BE2C (cell line): ENCODE measurements at places on chromosomes 5 and 9.

GRCh38 chr5:94613583-94613982, 4.8 kb downstream of the KIAA0825 start:
- DNase-seq = peak; percentile 18

- DNase-seq = no peak
These were observed 145.8 kb downstream of the ACTL7B start for GRCh38 chr9:108709997-108710396.

DNA sequence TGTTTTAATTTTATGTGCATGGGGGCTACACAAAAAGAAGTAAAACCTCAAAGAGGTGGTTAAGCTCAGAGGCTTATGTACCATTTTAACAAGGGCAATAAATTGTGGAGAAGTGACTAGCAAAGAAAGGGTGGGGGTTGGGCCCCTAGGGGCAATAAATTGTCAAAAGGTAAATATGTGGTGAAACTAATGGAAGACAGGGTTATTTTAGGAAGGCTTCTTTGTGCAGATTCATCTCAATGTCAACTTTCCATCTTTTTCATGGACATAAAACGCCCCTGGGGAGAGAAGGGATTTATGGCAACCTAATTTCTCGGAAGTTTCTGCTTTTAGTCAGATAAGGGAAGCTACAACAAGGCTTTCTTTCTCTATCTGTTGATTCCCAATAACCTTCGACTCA, 42.5 kb upstream of the GOLM1 start:
- DNase-seq = no peak

DNA sequence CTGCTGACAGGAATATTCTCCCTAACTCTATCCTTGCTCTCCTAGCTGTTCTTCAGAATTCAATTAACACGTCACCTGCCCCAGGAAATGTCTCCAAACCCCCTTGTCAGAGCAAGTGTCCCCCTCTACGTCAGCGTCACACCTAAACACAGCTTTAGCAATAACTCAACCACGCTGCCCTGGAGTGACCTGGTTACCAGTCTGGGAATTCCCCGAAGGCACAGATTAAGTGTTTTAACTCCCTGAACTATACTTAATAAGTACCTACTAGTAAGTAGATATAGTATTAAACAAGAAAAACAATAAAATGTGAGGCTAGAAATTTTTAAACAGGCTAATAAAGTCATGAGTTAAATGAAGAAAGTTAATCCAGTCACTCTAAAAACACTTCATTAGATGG, 78.4 kb downstream of the FANCC start:
- DNase-seq = no peak

DNA sequence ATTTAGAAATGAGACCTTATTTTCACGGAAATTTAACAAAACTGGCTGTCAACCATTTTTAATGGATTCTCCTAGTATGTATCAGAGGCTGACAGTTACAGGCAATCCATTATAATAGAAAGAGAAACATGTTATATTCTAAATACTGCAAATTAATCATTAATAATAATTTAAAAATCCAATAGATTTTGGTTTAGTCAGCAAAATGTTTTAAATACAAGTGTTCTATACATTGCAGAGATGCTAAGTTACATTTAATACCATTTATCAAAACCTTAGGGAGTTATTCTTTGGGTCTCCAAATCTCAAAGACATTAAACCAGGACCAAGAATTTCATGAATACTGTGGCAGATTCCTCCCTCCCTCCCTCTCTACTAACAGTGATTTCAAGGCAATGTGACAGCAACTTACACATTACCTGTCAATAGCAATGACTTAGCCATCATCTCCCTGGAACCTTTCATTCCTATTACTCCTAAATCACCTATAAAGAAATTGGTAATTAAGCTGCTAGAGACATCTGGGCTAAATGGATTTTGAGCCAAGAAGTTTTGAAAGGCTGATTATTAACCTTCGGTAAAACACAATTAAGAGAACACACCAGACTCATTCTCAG, 768.5 kb upstream of the DMAC1 start:
- no peak for DNase-seq

- DNase-seq = no peak
These were observed 679 bp downstream of the DOLK start for GRCh38 chr9:128946571-128947276.

DNA sequence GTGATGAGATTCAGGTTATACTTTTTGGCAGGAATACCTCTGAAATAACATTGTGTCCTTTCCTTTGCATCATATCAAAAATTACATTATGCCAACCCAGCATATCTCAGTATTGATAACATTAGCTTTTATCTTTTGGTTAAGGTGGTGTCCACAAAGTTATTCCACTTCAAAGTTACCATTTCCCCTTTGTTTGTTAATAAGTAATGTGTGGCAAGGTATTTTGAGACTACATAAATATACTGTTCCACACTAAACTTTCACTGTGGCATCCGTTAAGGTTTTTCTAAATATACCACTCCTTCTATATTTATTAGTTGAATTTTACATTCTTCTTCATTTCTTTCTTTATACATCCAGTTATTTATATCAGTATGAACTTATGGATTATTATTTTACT, 14.1 kb upstream of the ARHGEF37 start:
- DNase-seq = no peak

GRCh38 chr5:83169571-83170337, 92.4 kb downstream of the XRCC4 start:
- DNase-seq = no peak

DNA sequence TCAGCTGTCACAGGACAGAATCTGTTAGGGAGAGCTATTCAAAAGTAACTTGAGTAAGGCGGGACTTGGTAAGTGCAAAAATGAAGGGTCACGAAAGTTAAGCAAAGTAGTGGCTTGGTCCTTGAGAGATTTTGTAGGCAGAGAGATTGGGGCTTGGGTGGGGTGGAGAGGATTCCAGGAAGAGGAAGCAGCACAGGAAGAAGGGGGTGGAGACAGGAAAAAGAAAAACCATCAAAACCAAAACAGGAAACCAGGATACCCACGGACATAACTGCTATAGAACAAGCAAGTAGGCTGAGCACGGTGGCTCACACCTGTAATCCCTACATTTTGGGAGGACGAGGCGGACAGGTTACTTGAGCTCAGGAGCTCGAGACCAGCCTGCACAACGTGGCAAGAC, 3.7 kb downstream of the ROPN1L start:
- DNase-seq = no peak

- DNase-seq = no peak
These were observed 5.0 kb upstream of the MRNIP start for GRCh38 chr5:179863449-179864085.

DNA sequence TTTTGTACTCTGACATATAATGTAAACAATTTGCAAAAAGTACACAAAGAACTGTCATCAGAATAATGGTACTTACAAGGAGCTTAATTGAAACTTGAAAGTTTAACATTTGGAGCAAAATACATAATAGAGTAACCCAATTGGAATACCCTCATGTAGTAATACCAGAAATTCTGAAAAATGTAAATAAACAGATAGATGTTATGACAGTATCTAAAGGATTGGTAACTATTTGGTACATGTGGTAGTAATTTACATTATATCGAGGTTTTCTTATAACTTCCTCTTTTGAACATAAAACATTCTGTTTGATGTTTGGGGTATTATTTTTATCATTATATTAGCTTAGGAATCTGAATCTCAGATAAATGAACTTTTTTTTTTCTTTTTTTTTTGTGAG, 211.7 kb upstream of the ELL2 start:
- DNase-seq = no peak

GRCh38 chr9:84597131-84597530, 72.4 kb upstream of the NTRK2 start:
- DNase-seq = no peak

- no peak for DNase-seq
These were observed 97.2 kb downstream of the LPAR1 start for GRCh38 chr9:110940951-110941557.

DNA sequence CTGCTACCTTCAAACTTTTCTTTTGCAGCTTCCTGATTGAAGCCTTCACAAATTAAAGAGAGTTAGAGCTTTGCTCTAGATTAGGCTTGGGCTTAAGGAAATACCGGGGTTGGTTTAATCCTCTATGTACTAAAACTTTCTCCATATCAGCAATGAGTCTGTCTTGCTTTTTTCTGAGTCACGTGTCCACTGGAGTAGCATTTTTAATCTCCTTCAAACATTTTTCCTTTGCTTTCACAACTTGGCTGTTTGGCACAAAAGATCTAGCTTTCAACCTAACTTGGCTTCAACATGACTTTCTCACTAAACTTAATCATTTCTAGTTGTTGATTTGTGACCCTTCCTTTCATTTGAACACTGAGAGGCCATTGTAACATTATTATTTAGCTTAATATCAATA, 261.6 kb downstream of the PLK2 start:
- no peak for DNase-seq

GRCh38 chr9:129752900-129753729, at the start of gene PTGES:
TSS of gene PTGES (minus strand) at chr9:129753042. CDS start at chr9:129753012, 30 bp downstream.
- peak; percentile 85 for DNase-seq

GRCh38 chr5:127406326-127407121, 110.9 kb upstream of the PRRC1 start:
- no peak for DNase-seq

- no peak for DNase-seq
These were observed 2.2 kb upstream of the ZNF366 start for GRCh38 chr5:72509401-72509800.

DNA sequence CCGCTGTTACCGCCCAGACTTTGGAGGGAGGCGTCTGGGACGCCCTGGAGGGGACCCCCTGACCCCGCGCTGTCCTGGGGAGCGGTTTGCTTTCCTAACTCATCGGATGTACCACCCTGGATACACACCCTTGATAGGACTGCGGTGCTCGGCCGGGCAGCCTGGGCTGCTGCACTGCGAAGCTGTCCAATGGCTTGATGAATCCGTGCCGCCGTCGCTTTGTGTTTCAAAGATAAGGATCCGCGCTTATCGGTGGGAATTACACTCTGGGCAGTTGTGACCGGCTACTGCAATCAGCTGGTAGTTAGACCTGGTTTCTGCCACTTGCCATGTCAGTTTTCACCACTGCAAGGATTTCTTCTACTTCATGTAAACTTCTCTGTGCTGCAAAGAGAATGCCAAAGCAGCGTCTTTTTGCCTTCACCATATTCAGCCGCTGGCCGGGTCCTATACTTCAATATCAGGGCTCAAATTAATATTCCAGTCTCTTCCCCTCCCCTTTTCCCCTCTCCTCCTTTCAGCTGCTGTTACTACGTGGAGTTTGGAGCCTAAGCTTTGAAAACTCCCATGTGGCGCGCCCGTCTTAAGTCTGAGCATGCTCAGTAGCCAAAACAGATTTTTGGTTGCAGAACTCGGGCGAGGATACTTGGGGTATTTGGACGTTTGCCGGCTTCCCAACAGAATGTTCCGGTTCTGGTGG, 727 bp downstream of the SMAD5 start:
- DNase-seq = peak; percentile 59

GRCh38 chr9:6632516-6633183, 12.9 kb downstream of the GLDC start:
- no peak for DNase-seq

DNA sequence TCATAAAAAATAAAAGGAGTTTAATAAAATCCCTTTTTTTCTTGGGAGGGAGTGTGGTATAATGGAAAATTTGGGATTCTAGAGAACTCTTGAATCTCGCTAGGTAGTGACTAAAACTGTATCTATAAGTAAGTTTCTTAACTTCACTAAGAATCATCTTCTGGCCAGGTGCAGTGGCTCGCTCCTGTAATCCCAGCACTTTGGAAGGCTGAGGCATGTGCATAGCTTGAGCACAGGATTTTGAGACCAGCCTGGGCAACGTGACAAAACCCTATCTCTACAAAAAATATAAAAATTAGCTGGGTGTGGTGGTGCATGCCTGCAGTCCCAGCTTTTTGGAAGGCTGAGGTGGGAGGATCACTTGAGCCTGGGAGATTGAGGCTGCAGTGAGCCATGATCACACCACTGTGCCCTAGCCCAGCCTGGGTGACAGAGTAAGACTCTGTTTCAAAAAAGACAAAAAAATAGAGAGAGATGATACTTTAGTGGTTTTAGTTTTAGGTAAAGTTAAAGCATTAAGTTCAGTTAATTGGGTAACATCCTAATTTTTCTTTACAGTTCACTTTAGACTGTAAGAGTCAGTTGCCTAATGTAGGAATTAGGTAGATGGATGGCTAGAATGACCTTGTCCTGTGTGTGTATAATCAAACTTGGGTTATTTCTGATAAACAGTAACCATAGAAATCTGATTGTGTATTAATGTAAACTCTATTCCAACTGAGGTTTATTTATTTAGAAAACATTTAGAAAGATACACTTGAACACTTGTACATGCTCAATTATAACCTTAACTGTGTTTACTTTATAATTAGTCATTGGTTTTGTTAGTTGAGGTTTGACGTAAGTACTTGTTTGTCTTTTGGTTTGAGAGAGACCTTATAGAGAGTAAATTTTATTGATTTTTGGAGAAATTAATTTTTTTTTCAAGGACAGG, 17.8 kb downstream of the UNC13B start:
- no peak for DNase-seq

DNA sequence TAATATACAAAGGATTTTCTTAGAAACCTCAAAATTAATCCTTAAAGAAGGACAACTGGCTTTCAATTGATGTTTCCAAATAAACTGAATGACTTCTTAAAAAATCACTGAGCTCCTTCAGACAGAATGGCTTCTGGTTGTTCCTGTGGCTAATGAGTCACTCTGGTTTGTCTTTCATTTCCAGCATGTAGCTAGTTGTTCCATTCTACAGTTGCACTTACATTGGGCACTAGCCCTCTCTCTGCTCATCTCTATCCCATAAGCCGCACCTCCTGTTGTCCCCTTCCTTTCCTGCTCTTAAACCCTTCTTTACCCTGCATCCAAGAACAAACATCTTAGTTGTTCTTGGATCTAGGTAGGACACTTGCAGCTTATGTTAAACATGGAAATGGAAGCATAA, 235.3 kb upstream of the HAPLN1 start:
- no peak for DNase-seq

- no peak for DNase-seq
These were observed 412.2 kb upstream of the SGCD start for GRCh38 chr5:155914766-155915165.
